Mesothelial cell of epicardium (in vitro differentiated cells): ENCODE measurements at places on chromosomes 11 and 22. TPM values are rescaled to one million over a fixed set of nuclear protein-coding genes. Genes with fewer than 3 reads are reported as not detected.

GRCh38 chr11:66345316-66345649 is 379 bp upstream of the BRMS1 start:
- DNase-seq: no peak

GRCh38 chr11:96113193-96113681 is 189.3 kb upstream of the MTMR2 start:
- DNase-seq: no peak

DNA sequence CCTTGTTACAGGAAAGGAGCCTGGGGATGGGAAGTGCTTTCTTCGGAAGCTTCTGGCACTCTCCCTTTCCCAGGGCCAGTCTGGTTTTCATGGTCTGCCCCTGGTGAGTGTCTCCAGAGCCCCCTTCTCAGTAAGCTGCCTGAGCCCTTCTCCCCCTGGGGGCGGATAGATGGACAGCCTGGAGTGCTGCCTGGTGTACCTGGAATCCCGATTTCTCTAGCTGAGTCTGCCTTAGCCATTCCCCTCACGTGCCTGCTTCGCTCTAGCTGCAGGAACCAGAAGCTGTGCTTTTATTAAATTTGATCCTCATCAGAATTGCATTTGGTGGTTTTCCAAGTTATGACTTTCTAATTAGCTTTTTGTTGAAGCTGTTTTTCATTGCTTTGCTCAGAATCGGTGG is 152.9 kb upstream of the NAV2 start:
- DNase-seq: no peak

DNA sequence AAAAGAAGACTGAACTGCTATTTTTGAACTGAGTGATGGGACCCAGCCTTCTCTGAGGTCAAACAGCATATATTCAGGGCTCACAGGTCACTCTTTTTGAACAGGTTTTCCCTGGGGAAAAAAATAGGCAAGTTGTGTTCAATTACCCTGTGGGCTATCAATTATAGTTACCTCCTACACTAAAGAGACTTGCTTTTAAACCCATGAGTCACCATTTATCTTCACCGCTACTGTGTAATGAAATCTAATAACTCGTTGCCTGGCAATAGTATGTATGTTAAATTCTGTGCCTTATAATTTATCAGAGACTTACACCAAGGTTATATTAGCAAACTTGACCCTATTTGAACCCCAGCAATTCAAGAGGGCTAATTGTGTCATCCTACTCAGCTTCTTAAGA is 98.5 kb downstream of the CYP2R1 start:
- DNase-seq: no peak

DNA sequence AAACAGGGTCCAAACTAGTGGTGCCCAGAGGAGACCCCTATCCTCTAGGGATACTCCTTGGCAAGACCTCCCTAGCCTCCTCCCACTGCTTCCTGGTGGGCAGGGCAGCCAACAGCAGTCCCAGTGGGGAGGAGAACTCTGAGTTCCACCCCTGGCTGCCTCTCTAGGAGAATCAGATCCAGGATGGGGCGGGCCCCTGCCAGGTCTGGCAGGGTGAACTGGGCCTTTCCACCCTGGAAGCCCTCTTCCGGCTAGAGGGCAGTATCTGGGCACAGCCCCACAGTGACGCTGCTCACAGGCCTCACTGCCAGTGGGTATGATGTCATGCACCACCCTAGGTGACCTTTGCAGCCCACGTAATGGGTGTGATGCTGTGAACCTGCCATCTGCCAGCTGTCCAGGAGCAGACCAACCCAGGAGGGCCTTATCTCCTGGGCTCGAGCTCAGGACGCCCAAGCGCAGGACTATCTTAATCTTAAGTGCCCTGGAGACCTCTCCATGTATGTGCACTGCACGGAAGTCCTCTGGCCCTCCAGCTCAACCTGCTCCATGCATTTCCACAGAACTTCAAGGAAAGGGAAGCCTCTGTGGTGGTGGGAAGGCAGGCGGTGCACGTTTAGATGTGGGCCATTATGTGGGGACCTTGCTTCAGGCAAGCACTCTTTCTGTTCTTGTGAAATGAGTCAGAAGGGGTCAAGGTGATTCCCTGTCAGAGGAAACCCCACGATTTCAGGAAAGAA is 31.8 kb upstream of the FCHSD2 start:
- DNase-seq: no peak

- no peak for DNase-seq
These were observed 75.4 kb downstream of the MAML2 start for GRCh38 chr11:96267496-96268032.

- no peak for DNase-seq
These were observed 21.5 kb downstream of the FADS3 start for GRCh38 chr11:61869708-61870451.

- DNase-seq: no peak
These were observed 1.5 kb upstream of the TOLLIP start for GRCh38 chr11:1310772-1311468.

GRCh38 chr22:24703101-24703500 is 71.4 kb downstream of the PIWIL3 start:
- no peak for DNase-seq

DNA sequence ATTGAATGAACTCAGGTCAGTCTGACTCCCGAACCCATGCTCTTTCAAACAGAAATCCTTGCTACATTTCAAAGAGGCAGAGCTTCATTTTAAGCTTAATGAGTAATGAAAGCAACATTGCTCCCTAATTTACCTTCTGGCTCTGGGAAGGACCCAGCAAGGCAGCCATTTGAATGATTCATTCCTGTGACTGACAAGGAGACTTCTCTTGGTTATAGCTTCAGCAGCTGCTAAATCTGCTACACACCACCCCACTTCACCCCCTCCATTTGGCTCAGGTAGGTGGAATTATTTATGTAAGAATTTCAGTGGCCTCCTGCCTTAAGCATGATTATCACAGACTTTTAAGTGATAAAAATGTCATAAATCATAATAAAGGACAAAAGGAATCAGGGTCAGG is 117.7 kb downstream of the KCNC1 start:
- DNase-seq: no peak

- DNase-seq: no peak
These were observed 27.0 kb downstream of the PLEKHA7 start for GRCh38 chr11:16987205-16987568.

- no peak for DNase-seq
These were observed 63.8 kb upstream of the APOA1 start for GRCh38 chr11:116901211-116901610.

DNA sequence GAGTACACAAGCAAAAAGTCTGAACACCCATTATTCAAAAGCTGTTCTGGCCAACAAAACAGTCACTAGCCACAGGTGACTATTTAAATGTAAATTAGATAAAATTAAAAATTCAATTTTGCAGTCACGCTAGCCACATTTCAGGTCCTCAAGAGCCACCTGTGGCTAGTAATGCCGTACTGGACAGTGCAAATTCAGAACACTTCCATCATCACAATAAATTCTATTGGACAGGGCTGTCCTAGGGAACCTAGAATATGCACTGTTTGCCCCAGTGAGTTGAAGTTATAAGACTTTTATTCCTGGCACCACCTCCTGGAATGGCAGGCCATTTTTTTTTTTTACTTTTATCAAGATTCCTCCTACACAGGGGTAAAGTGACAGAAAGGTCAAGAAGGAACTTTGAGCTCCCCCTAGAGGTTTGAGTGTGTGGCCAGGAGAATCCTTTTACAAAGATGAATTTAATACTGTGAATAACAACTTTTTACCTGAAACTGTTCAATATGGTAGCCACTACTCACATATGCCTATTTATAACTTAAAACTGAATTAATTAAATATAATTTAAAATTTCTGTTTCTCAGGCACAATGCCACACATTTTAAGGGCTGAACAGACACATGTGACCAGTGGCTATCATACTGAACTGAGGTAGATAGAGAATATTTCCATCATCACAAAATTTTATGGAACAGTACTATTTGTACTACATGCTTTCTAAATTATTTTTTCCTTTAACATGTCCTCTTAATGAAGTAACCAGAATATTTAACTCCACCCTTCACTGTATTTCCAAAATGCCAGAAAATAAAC is 6.5 kb downstream of the MSANTD2 start:
- DNase-seq: no peak

GRCh38 chr22:48433647-48434046 is 1394.0 kb downstream of the BRD1 start:
- no peak for DNase-seq

DNA sequence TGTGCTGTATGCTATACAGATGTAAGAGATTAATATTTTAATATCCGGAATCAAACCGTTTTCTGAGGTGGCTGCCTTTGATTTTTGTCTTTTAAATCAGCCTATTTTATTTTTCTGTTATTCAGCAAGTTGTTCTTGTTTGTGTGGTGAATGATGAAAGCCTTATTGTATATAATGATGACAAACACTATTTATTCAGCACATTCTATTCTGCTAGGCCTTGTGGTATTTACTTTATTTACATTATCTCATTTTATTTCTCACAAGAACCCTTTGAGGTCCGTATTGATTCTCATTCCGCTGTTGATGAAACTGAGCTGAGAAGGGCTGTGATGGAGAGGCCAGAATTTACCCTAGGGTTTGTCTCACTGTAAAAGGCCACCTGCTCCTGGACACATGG is 40.5 kb downstream of the KREMEN1 start:
- DNase-seq: no peak

DNA sequence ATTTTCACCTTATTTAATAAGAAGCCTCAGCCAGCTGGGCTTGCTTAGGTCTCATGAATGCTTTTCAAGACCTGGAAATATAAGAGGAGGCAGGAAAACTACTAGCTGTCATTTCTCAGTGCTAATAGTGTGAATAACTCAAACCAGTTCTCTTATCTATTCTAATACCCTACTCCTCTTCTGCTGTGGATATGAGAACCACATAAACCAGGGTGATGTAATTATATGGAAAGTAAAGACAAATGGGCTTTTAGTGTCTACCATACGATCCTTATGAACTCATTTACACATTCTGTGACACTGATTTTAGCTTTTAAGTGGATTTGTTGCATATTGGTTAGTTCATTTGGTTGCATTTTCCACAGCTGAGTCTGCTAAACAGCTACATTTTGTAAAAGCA is 8.6 kb downstream of the PDGFD start:
- no peak for DNase-seq

- no peak for DNase-seq
These were observed 242.9 kb downstream of the NELL1 start for GRCh38 chr11:20912065-20912821.

GRCh38 chr11:11764423-11764803 is 77.4 kb upstream of the USP47 start:
- DNase-seq: no peak

- DNase-seq: no peak
These were observed 587.5 kb upstream of the B3GAT1 start for GRCh38 chr11:134999590-134999989.

DNA sequence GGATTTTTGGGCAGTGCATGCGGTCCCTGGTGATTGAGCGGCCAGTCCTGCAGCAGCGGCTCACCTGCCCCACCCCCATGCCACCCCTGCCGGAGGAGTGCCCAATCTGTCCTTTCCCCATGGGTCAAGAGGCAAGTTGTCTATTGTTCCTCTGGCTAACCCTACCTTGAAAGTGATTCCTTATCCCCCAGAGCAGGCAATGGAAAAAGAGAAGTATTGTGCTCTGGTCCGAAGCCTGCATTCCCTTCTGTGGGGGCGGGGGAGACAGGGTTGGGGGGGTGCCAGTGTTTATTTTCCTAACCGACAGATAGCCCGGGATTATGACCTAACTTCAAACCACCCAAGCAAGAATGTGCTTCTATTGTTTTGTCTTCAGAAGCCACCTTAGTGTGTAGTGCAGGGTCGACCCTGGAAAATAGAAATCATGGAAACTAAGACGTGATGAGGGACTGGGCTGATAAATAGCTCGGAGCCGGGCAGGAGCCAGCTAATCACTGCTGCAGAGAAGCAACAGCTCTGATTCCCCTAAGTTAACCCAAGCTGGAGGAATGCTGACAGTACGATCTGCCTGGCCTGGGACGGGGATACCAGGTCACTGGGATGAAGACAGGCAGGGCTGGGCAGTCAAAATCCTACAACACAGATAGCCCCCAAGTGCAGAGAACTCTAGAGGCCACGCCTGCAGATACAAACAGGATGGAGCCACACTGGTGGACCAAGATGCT is 38.7 kb upstream of the ATXN10 start:
- DNase-seq: no peak

DNA sequence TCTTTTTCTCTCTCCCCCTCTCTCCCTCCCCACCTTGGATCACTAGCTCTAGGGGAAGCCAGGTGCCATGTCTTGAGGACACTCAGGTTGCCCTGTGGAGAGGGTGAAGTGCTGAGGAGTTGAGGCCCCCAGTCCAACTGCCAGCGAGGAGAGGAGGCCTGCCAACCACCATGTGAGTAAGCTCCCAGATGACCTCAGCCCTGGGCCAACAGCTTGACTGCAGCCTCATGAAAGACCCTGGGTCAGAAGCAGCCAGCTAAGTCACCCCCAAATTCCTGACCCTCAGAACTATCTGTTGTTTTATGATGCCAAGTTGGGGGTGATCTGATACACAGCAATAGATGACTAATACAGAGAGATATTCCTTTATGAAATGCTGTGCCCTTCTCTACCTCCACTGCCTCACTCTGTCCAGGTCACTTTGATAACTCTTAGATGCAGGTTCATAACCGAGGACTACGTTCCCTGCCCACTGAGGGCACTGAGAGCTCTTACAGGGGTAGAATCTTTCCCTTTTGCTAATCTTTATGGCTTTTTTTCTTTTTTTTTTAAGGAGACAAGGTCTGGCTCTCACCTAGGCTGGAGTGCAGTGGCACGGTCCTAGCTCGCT is 8.0 kb downstream of the ARFGAP3 start:
- no peak for DNase-seq

DNA sequence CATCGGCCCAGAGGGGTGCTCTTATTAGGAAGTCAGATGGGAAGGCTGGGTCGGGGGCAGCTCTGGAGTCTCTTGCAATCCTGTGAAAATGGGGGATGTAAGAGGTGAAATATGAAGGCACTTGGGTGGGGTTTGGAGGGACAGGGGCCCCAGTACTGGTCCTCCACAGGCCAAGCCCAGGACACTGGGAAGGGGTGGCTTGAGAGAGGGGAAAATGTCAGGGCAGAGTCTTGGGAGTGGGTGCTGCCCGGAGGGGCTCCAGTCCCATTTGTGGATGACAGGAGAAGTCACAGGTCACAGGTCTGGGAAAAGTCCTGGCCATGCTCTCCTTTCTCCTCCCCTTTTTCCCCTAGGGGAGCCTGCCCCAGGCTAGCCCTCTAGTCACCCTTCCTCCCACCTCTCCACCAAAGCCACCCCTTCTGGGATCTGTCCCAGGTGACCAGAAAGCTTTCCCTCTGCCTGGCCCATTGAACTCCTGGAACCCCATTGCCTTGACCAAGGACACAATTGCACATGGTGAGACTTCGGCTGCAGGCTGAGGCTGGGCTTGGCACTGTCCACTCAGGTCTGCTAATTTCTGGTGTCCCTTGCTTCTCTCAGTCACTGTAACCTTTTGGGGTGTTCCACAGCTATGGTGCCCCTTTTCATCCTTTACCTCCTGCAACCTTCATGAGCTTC is 1465.0 kb downstream of the TBC1D22A start:
- DNase-seq: no peak

GRCh38 chr22:29313126-29313575 is 2.3 kb downstream of the RASL10A start:
- DNase-seq: no peak

The PKP3 gene
- 57.5 to 65.7 TPM (median 58.8 TPM) in 3 replicates for total RNA-seq

The LRP4 gene
- total RNA-seq: 26.2 to 29.2 TPM (median 26.8 TPM) in 3 replicates

The C11orf42 gene
- total RNA-seq: not detected in 3 replicates

The CFL1 gene
- total RNA-seq: 730 to 758 TPM (median 736 TPM) in 3 replicates

The EFEMP2 gene
- total RNA-seq: 203 to 216 TPM (median 211 TPM) in 3 replicates

The CLTCL1 gene
- total RNA-seq: 4.4 to 5.9 TPM (median 4.7 TPM) in 3 replicates

The PKDREJ gene
- 0.02 to 0.04 TPM in 2 of 3 replicates, not detected in the other for total RNA-seq

The RTN4RL2 gene
- total RNA-seq: 0.38 to 0.63 TPM (median 0.53 TPM) in 3 replicates

The BATF2 gene
- total RNA-seq: 1.5 to 1.9 TPM (median 1.7 TPM) in 3 replicates

The B4GALNT4 gene
- 294 to 314 TPM (median 300 TPM) in 3 replicates for total RNA-seq

The PEX26 gene
- 38.0 to 39.0 TPM (median 38.3 TPM) in 3 replicates for total RNA-seq

The CLCF1 gene
- 5.9 to 6.3 TPM (median 6.1 TPM) in 3 replicates for total RNA-seq

The OPCML gene
- 2.6 to 3.3 TPM (median 3.0 TPM) in 3 replicates for total RNA-seq

The TYR gene
- not detected in 3 replicates for total RNA-seq

The ESAM gene
- total RNA-seq: 0.85 to 1.1 TPM (median 0.95 TPM) in 3 replicates
